ENCODE measurements at places on chromosomes 7 and 10. TPM values are rescaled to one million over a fixed set of nuclear protein-coding genes. Genes with fewer than 3 reads are reported as not detected.

Gene OR9A2
- total RNA-seq: not detected

- no peak for DNase-seq
Observed at GRCh38 chr7:69504733-69505420, 93.4 kb upstream of the AUTS2 start.

- DNase-seq: peak; percentile 63
Observed at GRCh38 chr7:51471981-51472296, 155.3 kb upstream of the COBL start.

DNA sequence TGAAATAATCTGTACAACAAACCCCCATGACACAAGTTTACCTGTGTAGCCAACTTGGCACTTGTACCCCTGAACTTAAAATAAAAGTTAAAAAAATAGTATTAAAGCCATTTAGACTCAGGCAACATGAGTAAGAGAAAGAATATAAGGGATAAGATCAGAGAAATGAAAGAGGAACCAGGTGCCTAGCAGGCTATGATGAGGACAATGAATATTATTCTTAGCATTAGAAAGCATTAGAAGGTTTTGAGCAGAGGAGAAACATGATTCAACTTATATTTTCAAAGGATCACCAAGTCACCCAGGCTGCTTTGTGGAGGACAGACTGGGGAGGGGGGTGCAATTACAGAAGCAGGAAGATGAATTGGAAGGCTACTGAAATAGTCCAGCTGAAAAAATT is 48.1 kb upstream of the TES start:
- DNase-seq: no peak

DNA sequence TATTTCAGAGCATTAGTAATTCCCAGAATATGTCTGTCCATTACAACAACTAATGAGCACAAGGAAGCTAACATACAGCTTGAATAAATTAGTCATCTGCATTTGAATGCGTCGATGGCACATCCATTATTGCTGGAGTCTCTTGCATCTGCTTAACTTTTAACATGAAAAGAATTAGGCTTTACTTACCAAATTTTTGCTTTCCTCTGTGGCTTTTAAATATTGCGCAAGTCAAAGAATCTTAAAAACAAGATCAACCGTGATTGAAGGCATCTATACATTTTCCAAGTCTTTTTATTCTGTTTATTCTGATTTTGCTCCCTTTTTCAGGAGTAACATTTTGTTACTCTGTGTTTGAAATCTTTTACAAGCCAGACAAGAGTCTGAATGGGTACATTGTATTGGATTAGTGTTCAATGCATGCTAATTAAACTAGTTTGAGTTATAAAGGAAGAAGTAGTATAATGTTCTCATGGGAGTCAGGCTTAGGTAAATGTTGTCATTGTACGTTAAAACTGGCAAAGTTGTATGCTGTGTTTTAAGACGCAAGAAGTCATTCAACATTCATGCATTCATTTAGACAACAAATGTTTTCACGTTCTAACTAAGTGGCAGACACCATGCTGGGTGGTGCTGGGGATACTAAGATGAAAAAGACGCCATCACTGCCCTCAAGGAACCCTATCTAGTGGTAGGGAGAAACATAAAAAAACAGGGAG is 4.0 kb upstream of the CACNB2 start:
- DNase-seq: peak; percentile 45

All from neural progenitor cell (in vitro differentiated cells).